Stimulated activated CD4-positive, alpha-beta T cell treated with anti-CD3 and anti-CD28 coated beads, Interleukin-12 subunit alpha, Interleukin-12 subunit beta, amount 100 ng/mL, for 48 hours (primary cell): ENCODE measurements at places on chromosomes 2 and 18.

GRCh38 chr2:176826356-176826755, 386.2 kb upstream of the HNRNPA3 start:
- DNase-seq, result no peak

DNA sequence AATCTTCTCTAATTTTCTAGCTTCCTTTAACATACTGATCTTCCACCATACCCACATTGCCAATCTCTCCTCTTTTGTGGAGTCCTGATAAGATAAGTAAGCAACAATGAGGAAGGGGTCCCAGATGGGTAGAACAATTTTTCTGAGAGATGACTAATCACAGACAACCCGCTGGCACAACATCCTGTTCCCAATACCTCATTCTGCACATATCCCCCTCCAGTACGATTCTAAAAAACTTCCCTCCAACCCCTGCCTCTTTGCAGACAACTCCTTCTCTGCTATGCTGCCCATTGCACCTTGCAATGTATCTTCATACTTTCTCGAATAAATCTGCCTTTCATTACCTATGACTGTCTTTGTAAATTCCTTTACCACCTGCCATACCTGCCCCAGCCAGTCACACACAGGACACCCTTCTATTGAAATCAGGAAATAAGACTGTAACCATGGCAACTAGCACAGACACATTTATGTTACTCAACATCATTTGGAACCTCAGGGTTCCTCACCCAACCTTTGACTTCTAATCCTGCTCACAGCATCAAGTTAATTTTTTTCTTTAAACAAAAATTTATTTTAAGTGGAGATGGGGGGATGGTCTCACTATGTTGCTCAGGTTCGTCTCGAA, 7.4 kb upstream of the EXOC6B start:
- no peak for DNase-seq

- DNase-seq, result no peak
Measured at GRCh38 chr2:7618031-7618430, 700.8 kb downstream of the RNF144A start.

DNA sequence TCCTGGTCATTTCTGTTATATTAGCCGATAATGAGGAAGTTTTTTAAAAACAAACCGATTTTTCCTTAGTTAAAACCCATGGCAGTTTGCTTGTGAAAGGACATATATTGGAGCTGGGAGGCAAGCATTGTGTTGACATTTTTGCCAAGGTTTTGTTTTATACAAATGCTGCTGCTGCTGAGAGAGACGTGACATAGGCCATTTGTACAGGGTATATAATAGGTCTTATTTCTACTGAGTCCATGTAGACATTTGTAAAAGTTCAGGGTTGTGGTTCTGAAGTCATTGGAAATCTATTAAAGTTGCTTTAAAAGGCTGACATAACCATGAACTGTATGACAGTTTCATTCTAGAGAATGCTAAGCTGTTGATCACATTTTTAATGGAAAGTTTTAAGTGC, 424.0 kb upstream of the FANCL start:
- no peak for DNase-seq

GRCh38 chr2:9673914-9674481, 43.2 kb upstream of the YWHAQ start:
- DNase-seq, result no peak

DNA sequence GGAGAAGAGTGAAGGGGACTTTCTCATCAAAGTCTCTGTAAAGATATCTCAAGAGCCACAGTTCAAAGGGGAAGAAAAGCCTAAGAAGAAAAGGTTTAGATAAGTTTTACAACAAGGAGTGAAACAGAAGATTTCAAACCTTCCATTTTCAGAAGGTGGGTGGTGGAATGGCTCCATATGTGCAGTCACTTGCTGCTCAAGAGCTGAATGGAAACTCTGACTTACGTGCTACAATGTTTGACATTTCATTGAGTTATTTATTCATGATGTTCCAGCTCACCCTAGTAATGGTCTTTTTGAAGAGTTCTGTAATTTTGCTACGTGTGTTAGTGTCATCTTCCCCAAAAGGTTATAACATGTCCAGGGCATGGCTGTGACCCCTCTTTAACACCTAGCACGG, 21.7 kb downstream of the LCT start:
- DNase-seq, result no peak

DNA sequence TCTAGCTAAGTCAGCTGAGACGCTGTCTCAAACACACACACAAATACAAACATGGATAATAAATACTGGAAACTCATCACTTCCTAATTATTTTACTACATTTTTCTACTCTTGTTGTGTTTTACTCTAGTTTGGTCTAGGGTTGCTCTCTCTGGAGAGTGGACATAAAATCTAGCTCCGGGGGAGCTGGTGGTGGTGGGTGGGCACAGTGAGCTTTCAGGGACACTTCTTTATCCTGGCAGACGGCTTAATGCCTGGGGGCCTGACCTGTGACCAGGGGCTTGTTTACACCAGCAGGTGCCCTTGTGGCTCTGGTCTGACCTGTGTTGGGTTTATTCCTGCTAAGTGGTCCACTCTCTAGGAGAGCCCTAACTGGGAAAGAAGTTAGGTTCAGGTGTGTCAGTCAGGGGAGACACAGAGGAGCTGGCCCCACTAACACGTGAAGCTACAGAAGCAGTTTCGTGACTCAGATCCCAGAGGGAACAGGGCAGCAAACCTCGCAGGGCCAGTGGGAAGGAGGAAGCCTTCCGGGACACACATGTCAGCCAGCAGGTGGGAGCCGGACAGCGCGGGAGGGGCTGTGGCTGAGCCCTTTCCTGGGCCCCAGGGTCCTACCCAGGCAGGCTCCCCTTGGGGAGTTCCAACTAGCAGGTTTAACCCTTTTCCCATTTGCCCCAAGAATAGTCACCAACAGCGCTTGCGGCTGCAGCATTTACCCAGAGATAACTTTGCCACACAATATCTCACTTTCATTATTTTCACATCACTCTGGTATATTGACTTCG, 22.5 kb upstream of the BOK start:
- no peak for DNase-seq

- no peak for DNase-seq
Measured at GRCh38 chr2:5926871-5927512, 234.8 kb downstream of the SOX11 start.

- no peak for DNase-seq
Measured at GRCh38 chr2:221502270-221503010, 69.7 kb downstream of the EPHA4 start.

DNA sequence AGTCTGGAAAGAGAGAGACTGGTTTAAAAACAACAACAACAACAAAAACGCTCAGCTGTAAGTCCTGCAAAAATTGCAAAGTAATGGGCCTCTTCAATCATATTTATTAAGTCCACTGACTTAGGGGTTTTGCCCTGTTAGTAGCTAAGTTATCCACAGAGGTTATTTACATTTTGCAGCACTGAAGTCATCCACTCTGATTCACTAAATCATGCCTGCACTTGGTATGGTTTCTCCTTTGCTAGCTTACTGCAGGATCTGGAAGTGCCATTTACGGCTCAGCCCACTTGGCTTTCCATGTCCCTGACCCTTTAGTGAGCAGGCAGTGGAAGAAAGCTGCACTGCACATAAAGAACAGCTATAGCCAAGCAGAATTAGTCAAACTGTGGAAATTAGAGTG, 484.4 kb downstream of the NRXN1 start:
- no peak for DNase-seq

DNA sequence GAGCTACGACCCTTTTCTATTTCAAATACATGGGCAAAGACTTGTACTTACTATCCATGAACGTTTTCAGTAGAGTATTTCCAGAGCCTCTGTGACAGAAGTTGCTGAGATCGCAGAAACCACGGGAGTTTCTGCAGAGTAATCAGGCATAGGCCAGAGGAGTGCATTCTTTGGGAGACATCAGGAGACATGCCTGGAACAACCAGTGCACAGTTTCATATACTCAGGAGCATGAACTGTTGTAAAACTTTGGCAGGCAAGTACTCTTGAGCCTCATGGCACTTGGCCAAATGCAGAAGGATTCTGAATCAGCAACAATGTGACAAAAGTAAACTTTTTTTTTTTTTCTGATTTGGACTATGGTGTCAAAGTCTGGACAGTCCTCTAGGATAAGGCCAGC, 307.1 kb downstream of the GRB14 start:
- DNase-seq, result no peak
